ENCODE measurements at places on chromosomes 12 and 14.

DNA sequence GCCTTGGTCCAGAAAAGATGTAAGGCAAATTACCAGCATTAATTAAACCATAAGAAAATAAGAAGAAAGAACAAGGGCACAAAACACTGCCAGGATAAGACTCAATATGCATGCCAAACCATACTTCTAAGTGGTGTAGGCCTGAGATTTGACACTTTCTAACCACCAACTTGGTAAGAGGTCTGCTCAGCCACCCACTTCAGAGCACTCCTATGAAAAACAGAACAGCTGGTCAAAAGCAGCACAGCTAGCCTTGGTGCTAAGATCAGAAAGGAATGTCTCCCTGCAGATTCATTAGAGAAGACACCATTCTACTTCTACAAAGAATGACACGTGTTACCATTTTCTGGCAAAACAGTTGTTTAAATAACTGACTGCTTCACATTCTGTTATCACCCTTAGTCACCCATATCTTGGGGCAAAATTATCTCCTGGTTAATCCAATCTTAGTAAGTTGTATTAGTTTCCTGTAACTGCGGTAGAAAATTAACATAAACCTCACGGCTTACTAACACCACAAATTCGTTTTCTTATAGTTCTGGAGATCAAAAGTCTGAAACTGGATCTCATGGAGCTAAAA is 13.2 kb downstream of the RPS6KA5 start:
- no peak for DNase-seq

- no peak for DNase-seq
Observed at GRCh38 chr14:85917716-85918115, 387.8 kb downstream of the FLRT2 start.

- DNase-seq: no peak
Observed at GRCh38 chr14:68762953-68763764, 29.7 kb downstream of the ZFP36L1 start.

DNA sequence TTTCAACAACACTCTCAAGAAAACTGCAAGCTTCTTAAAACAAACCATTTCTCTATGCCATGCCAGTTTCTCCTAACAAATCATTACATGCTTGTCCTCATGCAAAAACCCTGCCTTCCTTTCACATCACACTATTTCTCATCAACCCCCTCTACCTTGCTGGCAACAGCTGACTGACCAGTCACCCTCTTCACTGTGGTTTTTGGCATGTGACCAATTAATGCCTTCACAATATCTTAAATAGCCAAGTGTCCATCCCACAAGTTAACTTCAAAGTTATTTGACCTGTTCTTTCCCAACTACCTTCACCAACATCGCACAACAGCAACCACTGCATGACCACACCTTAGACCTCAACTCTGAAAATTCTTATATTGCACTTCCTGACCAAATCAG is 159.6 kb downstream of the CEP128 start:
- no peak for DNase-seq

DNA sequence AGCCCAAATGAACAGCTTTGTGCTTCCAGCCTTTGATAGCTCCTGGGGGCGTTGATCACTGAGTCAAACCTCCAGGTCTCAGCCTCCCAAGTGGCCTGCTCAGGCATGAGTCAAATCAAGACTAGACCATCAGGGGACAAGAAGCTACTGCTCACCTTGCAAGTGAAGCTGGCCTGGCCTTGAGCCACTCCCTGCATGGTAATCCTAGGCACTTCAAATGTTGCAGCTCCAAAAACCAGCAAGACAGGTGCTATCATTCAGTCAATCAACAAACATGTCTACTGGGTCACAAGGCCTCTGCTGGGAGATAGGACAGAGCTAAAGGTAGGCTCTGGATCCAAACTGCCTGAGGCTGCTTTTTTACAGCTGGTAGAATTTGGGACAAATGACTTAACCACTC is 33.1 kb upstream of the NOS1 start:
- no peak for DNase-seq

DNA sequence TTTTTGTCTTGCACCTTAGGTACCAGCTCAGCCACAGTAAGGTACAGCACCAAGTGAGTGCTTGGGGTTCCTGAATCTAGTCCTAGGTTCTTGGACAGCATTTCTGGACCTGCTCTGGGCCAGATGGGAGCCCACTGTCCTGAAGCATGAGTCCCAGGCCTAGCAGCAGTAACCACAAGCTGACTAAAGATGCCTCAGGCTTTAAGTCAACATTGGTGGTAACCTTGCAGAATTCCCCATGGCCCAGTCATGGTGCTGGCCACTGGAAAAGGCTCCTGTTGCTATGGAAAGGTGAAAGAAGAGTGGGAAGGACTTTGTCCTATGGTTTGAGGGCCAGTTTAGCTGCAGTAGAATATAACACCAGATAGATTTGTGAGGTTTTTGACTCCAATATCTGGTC is 86.9 kb upstream of the CLEC14A start:
- no peak for DNase-seq

DNA sequence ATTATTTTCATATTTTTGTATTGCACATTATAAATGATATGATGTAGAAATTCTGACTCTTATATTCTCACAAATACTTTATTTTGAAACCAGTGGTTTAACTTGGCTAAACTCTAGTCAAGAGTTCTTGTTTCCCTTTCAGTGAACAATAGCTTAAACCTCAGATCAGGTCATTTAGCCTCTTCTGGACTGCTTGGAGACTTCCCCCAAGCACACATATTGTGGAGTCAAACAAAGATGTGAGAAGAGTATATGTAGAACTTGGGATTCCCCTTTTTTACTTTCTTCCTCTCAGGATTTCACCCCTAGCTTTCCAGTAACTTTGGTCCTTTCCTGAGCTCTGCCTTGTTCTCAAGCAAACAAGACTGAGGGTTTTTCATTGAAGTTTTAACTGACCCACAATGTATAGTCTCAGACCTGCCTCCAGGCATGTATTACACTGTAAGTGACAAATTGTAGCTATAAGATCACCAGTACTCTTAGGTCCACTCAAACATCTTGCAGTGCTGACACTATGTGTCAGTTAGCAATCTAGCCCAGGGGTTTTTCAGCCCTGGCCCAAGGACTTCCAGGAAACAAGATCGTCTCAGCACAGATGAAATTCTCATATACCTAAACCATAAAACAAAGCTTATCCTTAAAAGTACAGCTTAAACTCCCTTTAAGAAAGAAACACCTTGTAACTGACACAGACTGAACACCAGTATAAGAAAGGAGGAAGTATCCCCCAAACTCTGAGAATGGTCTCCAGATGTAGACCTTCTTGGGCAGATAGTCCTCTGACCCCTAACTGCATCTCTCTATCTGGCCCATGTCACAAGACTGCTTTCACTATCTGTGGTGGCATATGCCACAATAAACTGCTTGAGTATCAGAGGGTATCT is 98.6 kb downstream of the SLC6A15 start:
- DNase-seq: no peak

- no peak for DNase-seq
Observed at GRCh38 chr14:91245029-91245428, 525 bp upstream of the GPR68 start.

DNA sequence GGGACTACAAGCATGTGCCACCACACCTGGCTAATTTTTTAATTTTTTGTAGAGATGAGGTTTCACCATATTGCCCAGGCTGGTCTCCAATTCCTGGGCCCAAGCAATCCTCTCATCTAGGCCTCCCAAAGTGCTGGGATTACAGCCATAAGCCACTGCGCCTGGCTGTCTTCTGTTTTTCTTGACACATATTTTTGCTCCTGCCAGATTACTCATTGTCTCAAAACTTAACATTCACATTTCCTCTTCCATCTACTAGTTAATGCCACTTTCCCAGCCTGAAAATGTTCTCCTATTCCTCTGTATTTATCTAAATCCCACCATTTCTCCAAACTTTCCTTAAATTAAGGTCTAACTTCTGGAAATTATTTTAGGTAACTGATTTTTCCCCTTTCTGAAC is 36.2 kb upstream of the KCNH3 start:
- no peak for DNase-seq

- no peak for DNase-seq
Observed at GRCh38 chr12:77102691-77103090, 37.3 kb upstream of the E2F7 start.

- no peak for DNase-seq
Observed at GRCh38 chr14:59997449-59997848, 77.5 kb downstream of the LRRC9 start.

GRCh38 chr12:69052613-69053408 is 119.8 kb upstream of the CPM start:
- DNase-seq: no peak

GRCh38 chr14:96039633-96040311 is 610 bp downstream of the C14orf132 start:
- DNase-seq: no peak

- no peak for DNase-seq
Observed at GRCh38 chr12:11227373-11227772, 40.6 kb upstream of the TAS2R42 start.

GRCh38 chr12:52947738-52948423 is 1.0 kb upstream of the KRT18 start:
- DNase-seq: no peak

DNA sequence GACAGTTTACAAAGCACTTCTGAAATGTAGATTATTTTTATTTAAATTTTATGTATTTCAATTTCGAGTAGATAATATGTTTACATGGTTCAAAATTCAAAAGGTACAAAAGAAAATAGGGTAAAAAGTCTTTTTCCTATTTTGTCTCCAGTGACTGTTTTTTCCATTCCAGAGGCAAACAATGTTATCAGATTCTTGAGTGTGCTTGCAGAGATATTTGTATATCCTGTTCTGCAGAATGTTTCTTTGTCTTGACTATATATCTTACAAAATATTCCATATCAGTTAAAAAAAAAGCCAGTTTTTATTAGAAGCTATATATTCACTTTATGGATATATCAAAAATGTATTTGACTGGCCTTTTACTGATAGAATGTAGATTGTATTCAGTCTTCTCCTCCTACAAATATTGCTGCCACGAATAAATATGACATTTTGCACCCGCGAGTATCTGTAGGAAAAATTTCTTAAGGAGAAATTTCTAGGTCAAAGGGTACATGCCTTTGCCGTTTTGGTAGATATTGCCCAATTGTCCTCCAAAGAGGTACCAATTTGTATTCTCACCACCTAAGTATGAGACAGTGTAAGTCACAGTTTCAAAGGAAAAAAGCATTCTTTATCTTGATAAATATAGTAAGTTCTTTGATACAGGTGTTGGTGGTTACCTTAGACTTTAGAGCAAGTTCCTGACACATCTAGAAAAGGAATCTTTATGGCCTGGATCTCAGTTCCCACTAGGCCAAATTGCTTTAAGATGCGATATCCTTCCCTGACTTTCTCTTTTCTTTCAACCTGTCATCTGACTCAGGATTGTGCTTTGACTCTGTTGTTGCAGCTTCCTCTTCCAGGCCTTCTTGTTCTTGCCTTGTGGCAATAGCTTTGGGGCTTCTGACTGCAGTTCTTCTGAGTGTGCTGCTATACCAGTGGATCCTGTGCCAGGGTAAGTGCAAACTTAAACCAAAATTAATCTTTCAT is 2.3 kb downstream of the KLRG1 start:
- no peak for DNase-seq

GRCh38 chr14:23056956-23057756 is at the start of gene CDH24:
CDH24 (minus strand) TSS chr14:23057520; CDS start chr14:23055733, 1,787 bp downstream.
- DNase-seq: no peak

- no peak for DNase-seq
Observed at GRCh38 chr12:45615268-45615667, 114.2 kb upstream of the ARID2 start.

GRCh38 chr14:57865403-57866198 is at the start of gene SLC35F4:
SLC35F4 (minus strand) TSS chr14:57866092.
- DNase-seq: no peak

- no peak for DNase-seq
Observed at GRCh38 chr14:79111987-79112501, 941.9 kb downstream of the NRXN3 start.

DNA sequence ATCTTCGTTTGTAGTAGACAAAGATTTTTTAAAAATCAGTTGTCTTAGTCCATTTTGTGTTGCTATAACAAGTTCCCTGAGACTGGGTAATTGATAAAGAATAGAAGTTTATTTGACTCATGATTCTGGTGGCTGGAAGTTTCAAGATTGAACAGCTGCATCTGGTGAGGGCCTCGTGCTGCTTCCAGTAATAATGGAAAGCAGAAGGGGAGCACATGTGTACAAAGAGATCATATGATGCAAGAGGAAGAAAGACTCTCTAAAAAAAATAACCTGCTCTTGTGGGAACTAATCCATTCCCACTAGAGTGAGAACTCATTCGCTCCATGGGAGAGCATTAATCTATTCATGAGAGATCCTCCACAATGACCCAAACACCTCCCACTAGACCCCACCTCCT is 24.8 kb downstream of the MUCL1 start:
- DNase-seq: no peak

DNA sequence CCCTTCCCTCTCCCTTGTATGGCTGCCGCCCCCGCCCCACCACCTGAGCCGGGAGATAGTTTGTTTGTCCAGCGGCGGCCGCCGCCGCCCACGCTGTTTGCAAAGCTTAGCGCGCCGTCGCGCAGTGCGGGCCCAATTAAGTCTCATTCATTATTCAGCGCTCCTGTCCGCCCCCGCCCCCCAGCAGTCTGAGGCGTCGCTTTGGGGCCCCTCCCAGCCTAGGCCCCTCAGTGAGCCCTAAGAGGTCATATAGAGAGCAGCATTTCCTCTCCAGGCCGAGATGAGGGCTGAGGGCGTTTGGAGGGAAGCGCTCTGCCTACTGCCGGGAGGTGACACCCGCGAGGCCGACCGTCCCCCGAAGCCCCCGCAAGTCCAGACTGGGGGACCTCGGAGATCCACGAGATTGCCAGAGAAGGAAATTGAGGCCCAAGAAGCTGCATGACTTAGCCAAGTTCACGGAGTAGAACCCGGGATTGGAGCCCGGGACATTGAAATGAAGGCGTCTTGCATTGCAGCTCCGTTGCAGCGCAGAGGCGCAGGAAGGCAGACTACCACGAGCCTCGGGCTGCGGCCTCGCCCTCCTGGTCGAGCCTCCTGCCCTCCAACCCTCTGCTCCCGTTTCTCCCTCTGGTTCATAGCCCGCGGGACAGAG is at the start of gene DNAJC22:
DNAJC22 (plus strand) TSS at position 230 of the 652 bp plus-strand sequence. CDS start 1,985 bp downstream, outside the sequence.
- DNase-seq: no peak

GRCh38 chr12:46556819-46557524 is 184.4 kb upstream of the SLC38A2 start:
- no peak for DNase-seq

- no peak for DNase-seq
Observed at GRCh38 chr12:73226593-73226992, 954.4 kb downstream of the TRHDE start.

DNA sequence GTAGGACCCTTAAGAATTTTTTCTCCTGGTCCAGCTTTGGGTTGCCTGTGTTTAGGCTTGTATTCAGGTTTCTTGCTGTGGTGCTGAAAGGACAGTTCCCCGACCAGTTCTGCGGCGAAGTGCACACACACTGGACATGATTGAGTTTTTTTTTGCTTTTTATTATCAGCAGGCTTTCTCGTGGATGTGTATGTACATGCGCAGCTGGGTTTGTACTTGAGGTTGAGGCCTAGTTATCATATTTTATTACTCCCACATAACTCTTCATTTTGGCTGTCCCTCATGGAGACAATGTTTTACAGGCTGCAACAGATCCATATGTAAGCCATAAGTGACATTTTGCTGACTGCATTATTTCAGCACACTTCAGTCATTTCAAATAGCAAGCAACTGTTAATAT is 2.5 kb downstream of the SCN8A start:
- no peak for DNase-seq

GRCh38 chr12:7092229-7092985 is at the start of gene C1R:
C1R (minus strand) TSS chr12:7092445; CDS start chr12:7092388, 57 bp downstream.
- DNase-seq: no peak

GRCh38 chr14:69838881-69839416 is 40.3 kb upstream of the SMOC1 start:
- no peak for DNase-seq

- no peak for DNase-seq
Observed at GRCh38 chr12:6957151-6957701, 6.1 kb downstream of the PTPN6 start.

- DNase-seq: no peak
Observed at GRCh38 chr12:96261557-96261956, 67.4 kb downstream of the ELK3 start.

All from NCI-H446 treated with DMSO at 0.1 percent for 48 hours (cell line).